ENCODE measurements at places on chromosomes 13 and 19.

DNA sequence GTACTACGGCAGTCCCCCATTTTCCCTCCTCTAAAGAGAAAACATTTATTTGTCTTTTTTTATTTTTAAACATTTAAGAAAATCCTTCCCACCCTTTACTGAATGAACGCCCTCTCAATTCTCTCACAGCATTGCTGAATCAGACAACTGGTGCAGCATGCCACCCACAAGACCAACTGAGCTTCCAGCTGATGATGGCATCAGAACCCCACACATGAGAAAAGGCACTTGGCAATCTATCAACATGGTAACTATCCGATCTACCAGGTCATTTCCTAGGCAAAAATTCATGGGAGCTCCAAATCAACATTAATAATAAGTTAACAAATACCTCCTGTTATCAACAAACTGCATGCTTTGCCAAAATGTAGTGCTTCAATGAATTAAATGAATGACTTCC is 43.1 kb downstream of the LHFPL6 start:
- DNase-seq: no peak

DNA sequence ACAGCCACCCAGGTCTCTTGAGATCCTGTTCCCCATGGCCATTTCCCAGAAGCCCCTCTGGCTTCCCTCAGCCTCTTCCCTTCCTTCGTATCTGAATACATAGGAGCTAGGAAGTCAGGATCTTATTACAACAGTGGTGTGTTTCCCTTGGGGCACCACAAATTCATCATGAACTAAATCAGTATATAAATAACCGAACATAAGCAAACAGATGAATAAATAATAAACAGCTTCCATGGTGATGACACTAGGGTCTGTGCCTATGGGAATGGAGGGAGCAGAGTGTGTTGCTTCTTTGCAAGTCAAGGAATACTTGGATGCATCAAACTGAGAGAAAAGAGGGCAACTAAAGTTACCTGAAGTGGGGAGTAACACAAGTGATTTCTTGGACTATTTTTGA is 527.6 kb downstream of the LMO7 start:
- DNase-seq: no peak

- DNase-seq: no peak
Measured at GRCh38 chr13:104057861-104058260, 991.6 kb upstream of the SLC10A2 start.

DNA sequence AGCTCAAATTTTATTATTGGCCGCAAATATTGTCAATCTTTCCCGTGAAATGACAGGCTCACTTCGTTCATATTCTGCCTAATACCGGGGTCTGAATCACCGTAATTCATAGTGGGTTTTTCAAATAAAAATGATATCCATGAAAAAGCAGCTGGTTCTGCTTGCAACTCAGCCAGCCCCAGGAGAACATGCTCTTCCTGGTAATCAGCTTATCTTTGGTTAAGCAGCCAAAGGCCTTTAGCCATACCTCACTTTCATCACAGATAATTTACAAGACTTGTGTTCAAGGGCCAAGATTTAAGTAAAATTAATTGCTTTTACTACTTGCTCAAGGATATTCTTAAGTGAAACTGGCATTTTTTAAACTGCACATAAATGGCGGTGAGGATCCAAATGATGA is 22.5 kb downstream of the RNASEH2B start:
- no peak for DNase-seq

DNA sequence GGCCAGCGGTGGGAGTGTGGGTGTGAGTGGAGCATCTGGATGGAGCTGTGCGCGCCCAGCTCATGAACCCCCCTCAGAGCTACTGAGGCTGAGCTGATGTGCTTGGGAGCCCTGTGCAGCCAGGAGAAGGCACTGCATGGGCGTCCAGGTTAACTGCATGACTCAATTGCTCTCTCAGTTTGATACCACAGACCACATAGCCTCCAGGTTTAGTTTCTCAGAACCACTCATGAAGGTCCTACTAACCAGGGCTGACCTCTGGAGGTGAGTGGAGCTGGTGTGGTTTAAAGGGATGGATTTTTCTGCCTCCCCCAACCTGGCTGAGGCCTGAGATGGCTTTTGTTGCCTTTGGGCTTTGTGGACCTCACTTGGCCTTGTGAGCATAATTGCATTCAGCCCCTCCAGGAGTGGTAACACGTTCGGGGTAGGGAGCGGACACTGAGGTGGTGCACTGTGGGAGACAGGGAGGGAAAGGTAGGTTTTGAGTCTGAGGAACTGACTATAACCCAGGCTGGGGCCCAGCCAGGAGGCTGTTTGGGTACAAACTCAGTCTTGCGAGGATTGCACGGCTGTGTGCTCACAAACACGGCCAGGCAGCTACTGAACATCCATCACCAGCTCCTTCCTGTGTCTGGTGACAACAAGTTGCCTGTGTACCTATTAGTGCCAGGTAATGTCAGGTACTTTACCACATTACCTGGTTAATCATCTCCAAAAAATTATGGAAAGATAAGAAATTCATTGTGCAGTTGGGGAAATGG is 97.5 kb downstream of the RGCC start:
- no peak for DNase-seq

DNA sequence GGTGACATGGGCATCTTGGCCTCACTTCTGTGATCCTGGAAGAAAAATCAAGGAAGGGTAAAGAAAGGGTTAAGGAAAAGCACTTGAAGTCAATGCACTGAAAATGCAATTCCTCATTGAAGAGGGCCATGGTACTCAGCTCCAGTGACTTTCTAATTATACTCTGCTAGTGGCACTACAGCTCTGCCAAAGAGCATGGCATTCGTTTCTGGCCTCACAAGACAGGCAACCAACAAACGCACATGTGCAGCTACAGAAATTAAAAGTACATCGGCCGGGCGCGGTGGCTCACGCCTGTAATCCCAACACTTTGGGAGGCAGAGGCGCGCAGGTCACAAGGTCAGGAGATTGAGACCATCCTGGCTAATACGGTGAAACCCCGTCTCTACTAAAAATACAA is 21.8 kb downstream of the SACS start:
- no peak for DNase-seq

- DNase-seq: no peak
Measured at GRCh38 chr19:49414256-49414655, 9.0 kb downstream of the PTH2 start.

DNA sequence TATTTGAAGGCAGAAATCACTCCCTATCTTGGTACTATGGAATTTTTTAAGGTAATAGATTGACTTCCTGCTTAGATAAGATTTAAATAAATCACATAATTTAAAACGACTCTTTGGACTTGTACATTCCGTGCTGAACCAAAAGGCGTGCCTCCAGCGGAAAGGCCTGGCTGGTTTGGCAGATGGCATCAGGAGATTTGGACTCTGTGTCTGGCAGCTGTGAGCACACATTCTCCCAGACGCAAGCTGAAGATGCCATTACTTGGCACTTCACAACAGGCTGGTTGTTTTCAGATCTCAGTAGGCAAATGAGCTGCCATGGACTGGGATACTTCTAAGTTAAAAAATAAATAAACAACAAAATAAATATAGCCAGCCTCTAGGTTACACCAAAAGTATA is 104.5 kb upstream of the SLC15A1 start:
- no peak for DNase-seq

DNA sequence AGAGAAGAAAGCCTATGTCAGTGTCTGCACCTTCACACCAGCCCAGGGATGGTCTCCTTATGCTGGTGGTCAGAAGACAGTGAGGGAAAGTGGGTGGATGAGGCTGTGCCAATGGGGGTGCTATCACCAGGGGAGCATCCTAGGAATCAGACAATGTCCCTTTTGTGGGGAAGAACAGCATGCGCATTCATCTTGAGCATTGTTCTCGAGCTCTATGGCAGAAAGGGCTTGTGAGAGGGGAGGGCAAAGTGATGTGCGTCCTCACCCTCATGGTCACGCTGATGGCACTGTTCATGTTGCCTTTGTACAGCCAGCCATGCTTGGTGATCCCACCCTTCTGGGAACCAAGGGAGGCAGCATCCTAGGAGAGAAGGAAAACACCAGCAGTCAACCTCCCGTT is 56.1 kb downstream of the DOCK9 start:
- no peak for DNase-seq

- DNase-seq: no peak
Measured at GRCh38 chr13:98509271-98510155, 67.4 kb downstream of the STK24 start.

- no peak for DNase-seq
Measured at GRCh38 chr13:43880926-43881325, 1.2 kb downstream of the LACC1 start.

DNA sequence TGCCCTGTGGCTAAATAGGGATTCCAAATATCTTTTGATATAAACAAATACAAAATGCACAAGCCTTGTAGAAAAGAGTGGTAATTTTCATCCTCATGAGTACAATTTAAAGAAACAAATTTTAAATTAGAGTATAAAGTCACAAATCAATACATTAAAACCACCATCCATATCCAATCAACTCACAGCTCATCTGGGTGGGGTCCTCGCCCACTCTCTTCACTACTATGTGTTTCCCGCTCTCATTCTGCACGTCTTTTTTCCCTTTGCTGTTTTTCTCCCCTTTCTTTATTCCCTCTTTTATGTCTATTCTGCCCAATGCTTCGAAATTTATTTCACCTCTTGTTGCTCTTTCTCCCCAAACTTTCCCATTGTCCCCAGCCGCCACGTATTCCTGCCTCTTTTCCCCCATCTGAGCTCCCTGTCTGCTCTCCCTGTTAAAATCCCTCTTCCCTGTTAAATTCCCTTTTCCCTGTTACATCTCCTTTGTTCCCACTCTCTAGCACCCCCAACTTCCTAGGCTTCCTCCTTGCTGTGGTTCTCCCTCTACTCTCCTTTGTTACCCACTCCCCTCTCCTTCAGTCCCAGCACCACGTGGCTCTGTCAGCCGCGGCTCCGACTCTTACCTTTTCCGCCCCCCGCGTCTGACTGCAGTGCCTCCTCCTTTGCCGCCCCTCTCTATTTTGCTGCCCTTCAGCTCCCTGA is 1.3 kb downstream of the ZNF616 start:
- DNase-seq: peak; percentile 22

- DNase-seq: no peak
Measured at GRCh38 chr19:14048443-14049153, 13.3 kb downstream of the PALM3 start.

DNA sequence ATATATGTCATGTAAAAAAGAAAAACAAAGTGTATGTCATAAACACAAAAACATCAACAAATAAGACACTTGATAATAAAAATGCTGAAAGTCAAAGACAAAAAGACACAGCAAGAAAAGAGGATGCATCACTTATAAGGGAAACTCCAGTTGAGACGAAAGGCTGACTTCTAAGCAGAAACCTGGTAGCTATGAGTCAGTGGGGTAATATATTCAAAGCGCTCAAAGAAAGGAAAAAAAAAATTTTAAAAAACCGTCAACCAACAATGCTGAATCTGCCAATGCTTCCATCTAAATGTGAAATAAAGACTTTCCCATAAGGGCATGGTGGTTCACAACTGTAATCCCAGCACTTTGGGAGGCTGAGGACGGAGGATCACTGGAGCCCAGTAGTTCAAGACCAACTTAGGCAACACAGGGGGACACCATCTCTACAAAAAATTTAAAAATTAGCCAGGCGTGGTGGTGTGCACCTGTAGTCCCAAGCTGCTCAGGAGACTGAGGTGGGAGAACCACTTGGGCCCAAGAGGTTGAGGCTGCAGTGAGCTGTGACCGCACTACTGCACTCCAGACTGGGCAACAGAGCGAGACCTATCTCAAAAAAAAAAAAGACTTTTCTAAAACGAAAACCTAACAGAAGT is 24.0 kb downstream of the USP12 start:
- DNase-seq: no peak

GRCh38 chr13:33388286-33388998 is 102.9 kb upstream of the STARD13 start:
- DNase-seq: no peak

DNA sequence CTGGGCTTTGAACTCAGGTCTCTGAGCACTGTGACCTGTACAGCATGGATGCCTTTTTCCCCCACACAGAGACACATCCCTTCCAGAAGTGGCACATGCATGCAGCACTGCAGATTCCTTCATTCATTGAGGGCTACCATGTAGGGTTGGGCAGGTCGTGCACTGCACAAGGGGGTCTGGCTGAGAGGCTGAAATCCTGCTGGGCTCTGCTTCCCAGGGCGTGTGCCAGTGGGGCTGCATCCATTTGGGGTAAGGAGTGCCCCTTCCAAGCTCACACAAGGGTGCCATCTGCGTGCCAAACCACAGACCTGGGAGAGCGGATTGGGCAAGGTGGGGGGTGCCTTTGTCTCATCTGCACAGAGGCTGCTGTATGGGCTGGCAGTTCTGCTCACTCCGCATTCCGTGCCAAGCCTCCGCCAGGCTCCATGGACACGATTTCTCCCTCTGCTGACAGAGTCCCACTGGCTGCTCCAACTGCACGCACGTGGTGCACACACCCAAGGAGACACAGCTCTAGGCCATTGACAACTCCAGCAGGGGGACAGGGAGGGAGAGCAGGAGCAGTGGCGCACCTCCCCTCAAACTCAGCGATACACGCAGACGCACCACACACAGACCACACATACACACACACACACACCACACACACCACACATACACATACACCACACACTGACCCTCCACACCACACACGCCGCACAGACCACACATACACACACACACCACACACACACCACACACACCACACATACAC is 4.5 kb upstream of the SHISA7 start:
- DNase-seq: no peak

- DNase-seq: peak; percentile 70
Measured at GRCh38 chr19:12801466-12802266, at the start of the genes PRDX2 and THSD8. PRDX2 (minus strand) TSS chr19:12801800; CDS start chr19:12801261, 539 bp downstream. THSD8 (plus strand) TSS chr19:12802069; CDS start chr19:12802072, 3 bp downstream.

DNA sequence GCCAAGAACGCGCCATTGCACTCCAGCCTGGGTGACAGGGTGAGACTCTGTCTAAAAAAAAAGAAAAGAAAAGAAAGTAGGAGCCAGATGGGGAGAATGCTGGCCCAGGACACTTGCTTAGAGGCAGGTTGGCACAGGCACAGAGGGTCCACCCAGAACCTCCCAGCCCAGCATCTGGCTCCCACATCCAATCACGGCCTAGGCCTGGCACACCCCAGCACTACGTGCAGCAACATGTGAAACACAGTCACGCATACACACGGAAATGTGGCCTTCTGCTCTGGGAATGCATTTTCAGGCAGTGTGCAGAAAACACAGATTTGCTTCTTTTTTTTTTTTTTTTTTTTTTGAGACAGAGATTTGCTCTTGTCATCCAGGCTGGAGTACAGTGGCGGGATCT is 20.9 kb upstream of the FOSB start:
- DNase-seq: no peak

GRCh38 chr19:45764475-45764874 is 4.6 kb downstream of the SIX5 start:
- DNase-seq: no peak

DNA sequence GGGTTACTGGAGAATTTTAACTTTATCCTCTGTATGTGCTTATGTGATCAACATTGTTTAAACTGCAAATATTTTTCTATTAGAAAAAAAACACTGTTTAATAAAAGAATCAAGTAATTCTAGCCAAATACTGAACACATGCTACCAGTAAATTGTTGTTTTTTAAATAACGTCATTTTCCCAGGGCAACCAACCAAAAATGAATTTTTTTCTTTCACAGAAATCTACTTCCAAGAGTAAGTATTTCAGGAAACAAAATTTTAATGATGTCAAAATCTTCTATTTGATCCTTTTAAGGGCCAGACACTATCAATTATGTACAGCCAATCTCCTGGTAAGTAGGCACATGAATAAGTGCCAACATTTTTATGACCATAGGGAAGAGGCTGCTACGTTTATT is 57.1 kb downstream of the TUBGCP3 start:
- DNase-seq: no peak

Data from upper lobe of left lung (tissue), 6 donors.